ENCODE measurements at places on chromosomes 11 and 22.

DNA sequence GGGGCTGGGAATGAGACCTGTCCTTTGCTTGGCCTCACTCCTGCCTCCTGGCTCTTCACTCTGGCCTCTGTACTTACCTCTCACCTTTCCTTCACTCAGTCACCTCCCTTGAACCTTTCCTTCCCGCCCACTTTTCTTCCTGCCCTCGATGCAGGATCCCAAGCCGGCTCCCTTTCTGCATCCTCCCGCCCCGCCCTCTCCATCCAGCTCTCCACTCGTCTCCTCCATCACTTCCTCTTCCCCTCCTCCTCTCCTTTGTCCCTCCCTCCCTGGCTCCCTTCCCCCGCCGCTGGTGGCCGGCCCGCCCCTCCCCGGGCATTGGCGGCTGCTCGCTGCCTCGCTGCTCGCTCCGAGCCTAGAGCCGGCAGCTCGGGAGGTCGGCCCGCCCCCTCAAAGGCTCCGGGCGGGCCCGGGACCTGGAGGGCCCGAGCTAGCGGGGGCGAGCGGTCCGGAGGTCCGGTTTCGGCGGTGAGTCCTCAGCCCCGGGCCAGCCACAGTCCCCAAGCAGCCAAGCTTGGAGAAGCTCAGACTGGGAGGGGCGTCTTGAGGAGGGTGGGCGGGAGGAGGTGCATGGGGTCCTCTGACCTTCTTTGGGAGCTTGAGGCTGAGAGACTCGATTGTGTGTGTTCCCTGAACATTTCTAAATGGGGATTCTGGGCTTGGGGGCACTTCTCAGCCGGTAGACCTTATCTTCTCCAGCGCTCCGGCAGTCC, 13.8 kb downstream of the PHLDB1 start:
- no peak for DNase-seq

DNA sequence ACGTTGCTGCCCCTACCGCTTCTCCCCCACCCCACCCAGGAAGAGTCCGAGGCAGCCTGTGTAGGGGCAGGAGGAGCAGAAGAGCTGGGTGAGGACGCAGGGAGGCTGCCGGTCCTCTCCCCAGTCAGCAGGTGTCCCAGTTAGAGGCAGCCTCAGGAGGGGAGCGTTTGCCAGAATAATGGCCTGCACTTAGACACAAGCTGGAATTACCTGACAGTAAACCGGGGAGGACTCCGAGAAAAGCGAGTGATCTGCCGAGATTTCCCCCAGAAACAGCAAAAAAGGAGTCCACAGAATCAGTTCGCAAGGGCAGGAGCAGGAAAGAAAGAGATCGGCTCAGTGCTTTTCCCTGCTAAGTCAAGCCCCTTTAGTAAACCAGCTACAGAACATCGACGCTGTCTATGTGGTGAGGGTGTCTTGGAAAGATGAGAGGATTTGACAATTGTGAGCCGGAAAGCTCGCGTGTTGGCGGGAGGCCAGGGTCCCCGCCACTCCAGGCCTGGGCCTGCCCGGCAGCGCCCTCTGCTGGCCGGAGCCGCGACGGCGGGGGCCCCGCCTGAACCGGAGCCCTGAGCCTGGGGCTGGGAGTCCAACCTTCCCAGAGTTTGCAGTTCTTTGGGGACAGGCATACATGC, 17.7 kb upstream of the THRSP start:
- peak; percentile 78 for DNase-seq

- DNase-seq, result peak; percentile 62
Measured at GRCh38 chr22:38218661-38219622, 17.1 kb downstream of the MAFF start.

- no peak for DNase-seq
Measured at GRCh38 chr11:64814712-64815187, 4.4 kb upstream of the MEN1 start.

- no peak for DNase-seq
Measured at GRCh38 chr11:86507249-86507845, 132.7 kb downstream of the CCDC81 start.

- no peak for DNase-seq
Measured at GRCh38 chr22:36907253-36908195, 5.9 kb upstream of the CSF2RB start.

All from stimulated activated CD4-positive, alpha-beta T cell treated with anti-CD3 and anti-CD28 coated beads, Interleukin-4, amount 100 ng/mL, for 48 hours (primary cell).